Inflammatory macrophage treated with lipopolysaccharide for 1 hour (primary cell): ENCODE measurements at places on chromosomes 2 and 18.

- no peak for DNase-seq
These were observed 17.6 kb downstream of the LCLAT1 start for GRCh38 chr2:30464544-30465170.

GRCh38 chr2:33550206-33550605 lies 48.9 kb downstream of the FAM98A start:
- DNase-seq: no peak

DNA sequence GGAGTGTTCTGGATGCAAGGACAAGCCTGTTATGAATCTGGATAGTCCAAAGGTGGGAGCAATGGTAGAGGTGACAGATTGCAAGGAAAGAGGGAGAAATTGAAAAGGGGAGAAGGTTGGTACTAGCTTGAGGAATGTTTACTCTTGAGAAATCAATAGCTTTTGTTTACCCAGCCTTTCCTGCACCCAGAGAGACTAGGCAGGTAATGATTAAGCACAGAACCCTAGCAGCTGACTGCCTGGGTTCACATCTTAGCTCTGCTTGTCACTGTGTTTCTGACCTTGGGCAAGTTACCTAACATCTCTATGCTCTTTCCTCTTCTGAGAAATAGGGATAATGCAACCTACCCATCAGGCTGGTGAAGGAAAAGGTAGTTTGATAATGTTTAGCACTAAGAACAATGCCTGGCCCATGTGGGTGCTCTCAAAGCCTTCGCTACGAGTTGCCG lies 178.6 kb downstream of the MGAT5 start:
- no peak for DNase-seq

DNA sequence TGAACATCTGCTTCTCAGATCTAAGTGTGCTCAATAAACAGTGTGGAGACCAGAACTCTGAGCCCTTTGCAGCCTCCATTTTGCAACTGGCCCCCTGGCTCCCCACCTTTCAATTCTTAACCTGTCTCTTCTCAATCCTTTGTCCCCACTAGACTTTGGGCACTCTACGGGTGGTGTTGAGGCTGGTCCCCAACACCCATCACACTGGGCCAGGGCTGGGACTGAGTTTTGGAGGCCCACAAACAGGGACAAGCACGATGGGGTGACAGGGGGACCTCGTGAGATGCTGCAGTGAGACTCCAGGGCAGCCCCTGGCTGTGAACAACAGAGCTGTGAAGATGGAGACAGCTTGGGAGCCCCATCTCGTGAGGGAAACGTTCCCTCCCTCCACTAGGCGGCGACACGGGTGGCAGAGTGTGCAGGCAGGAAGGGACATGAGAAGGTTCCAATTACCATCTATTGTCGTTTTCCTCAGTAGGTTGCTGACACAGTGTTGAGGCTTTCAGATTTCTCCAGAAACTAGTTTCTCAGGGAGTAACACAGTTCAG lies 1.2 kb downstream of the ANKMY1 start:
- DNase-seq: peak; percentile 45

DNA sequence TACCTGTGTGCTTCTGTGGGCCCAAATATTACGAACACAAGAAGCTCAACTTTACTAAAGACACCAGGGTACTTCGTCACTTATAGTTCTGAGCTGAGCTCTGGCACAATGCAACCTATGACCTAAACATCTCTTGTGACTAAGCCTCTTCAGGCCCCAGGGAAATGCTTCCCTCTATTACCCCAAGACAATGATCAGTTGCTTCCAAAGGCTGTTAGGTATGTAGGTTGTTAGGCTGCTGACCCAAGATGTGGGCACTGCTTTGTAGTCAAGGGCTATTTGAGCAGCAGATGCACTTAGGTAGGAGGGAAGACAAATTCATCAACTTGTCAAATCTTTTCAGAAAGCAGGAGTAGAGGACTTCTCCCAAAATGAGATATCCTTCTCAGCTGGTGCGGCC lies 640.1 kb downstream of the EPHA4 start:
- DNase-seq: no peak

DNA sequence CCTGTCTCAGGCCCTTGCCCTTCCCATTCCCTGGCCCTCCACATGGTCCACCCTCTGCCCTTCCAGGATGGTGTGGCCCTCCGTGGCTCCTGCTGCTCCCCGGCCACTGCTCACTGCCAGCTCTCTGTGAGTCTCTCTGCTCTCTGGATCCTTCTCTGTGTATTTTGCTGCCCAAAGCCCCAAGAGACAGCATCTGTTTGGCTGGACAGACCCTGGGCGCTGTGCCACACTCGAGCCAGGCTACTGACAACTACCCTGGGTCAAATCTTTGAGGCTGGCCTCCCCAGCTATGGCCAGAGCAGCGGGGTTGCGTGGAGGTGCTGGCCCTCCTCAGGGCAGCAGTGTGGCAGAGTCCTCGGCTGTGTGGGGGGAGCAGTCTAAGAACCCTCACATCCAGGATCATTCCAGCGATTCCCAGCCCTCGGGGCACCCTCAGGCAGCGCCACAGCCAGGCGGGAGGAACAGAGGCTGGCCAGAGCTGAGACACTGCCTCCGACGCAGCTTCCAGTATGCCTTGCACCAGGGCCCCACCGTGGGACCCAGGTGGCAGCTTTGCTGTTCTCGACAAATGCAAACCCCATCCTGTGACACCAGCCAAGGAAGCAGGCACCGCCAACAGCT lies 139.4 kb upstream of the GLI2 start:
- DNase-seq: no peak

DNA sequence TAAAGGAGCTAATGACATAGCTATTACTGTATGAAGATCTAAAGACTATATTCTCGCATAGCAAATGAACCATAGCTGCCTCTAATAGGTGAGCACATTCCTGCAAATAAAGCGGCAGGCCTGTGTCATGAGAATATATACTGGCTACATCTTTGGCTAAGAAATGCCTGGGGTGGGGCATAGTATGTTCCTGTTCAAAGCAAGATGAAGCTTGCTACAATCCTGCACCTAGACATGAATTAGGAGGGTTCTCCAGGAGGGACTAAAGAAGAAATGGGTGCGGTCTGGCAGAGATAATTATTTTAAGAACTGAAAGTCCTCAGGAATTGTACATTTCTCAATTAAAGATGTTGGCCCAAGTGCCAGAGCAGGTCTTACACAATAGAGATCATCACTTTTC lies 46.8 kb upstream of the PLA2R1 start:
- DNase-seq: no peak

DNA sequence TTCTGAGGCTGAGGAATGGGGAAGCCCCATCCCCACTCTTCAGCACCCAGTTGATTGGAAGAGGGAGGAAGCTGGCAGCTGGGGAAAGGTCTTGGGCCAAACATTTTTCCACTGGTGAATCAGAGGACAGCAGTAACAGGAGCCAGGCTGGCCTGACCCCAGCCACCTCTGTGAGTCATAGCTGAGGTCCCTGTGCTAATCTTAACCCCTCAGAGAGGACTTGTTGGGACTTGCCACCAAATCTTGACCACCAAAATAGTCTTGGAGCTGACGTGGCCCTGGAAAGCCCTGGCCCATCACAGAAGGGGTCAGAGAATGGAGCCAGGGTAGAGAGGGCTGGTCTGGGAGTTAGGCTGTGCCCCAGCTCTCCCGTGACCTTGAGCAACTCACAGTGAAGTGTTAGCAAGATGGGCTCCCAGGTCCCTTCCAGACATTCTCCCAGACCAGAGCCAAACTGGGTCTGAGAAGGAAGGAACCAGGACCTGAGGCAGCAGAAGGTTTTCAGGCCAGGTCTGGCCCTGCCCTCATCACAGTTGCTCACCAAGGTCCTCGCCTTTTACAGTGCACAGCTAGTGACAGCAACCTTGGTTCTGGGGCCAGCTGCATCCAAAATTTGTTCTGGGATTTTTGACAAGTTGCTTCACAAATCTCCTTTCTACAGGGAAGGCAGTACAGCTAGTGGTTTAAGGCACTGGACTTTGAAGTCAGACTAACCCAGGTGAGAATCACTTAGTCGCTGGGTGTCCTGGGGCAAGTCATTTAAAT lies 266.6 kb downstream of the CYP26B1 start:
- DNase-seq: no peak
